NCI-H2107 (cell line): ENCODE measurements at places on chromosomes 16 and 17.
A peak's percentile ranks its signal among the peaks of the same experiment; 100 is the strongest.

DNA sequence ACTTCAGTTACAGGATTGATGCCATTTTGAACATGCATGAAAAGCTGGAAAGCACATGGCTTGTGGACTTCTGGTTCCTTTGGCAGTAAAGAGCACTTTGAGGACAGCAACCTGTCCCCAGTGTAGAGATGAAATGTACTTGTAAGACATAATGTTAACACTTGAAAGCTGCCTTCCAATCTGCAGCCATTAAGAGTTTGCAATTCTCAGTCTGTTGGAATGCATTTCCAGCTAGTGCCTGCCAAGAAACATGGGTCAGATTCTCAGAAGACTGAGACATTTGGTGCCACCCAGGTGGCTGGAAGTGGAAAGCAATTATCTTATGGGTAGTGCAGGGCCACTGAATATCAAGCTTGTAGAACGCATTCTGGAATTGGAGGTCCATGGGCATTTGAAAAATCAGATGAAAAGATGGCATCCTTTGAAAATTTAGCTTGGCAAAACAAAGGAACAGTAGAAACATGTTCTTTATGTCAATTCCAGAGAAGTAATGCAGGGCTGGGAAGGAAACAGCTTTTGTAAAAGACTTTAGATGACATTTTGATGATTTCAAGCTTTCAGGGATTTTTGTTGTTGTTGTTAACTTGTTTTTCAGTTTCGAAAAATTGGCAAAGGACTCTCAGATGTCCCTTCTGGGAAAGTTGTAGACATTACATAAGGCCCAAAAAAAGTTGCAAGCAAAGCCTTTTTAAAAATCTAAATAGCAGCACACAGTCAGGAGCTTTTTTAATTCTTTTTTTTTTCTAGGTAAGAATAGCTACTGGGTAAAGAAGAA is 147.0 kb downstream of the ABCA8 start:
- no peak for DNase-seq

GRCh38 chr17:10716218-10716617 is 13.6 kb downstream of the TMEM220 start:
- no peak for DNase-seq

- DNase-seq: no peak
These were observed 32.2 kb downstream of the NAGPA start for GRCh38 chr16:5001571-5001970.

- DNase-seq: no peak
These were observed 1159.1 kb upstream of the CDH8 start for GRCh38 chr16:63195336-63195735.

DNA sequence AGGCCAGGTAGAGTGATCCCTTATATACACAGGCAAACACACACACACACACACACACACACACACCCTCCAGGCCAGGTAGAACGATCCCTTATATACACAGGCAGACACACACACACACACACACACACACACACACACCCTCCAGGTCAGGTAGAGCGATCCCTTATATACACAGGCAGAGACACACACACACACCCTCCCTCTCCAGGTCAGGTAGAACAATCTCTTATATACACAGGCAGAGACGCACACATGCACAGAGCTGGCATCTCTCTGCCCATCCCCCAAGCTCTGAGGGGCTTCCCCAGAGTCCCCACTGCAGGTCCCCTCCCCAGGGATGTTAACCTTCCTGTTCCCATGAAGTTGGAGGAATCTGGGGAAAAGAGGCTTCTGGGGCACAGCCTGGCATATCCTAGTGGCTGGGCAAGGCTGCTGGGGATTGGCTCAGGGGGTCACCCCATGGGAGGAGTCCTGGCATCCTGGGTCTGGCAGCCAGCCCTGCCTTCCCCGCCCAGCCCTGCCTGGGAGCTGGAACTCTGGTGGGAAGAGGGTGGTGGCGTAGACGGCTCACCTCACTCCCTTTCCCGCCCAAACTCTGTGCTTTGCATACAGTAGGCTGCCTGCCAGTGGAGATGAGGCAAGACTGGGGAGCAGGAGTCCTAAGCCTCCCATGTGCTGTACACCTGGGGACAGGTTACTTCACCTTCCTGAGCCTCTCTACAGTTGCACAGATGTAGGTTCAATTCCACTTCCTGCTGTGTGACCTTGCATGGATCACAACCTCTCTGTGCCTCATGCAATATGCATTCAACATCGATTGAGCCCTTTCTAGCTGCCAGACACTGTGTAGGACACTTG is 41.8 kb downstream of the TEKT5 start:
- DNase-seq: peak; percentile 34

DNA sequence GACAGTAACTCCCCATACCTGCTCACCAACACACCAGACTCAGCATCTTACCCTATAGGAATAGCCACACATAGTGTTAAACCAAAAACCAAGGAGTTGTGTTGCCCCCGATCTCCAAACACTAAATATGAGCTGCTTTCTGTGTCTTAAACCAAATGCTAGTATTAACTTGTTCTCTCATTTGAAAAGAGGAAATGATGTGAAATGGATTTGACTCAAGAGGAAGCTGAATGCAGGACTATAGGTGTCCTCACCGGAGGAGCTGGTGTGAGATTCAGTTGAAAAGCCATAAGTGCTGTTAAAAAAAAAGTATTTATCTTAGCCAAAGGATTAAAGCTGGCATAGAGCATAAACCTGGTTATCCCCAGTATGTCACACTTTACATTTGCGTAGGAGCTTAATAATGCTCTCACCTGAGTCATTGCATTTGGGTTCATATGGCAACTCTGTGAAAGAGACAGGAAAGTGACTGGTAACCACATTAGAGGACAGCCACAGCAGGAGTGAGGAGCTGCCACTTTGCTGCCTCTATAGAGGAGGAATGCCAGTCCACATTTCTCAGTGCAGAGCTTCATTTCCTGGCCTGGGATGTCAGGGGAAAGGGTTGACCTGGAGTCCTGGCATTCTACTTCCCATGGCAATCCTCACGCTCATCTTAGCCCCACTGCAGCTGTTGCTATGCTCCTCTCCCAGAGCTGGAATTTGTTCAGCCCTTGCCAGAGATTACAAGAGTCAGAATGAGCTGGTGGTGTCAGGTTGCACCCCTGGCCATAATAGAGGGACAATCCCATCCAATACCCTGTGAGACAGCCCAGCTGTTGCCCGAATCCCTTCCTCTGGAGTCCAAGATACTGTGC is 143.3 kb upstream of the ANKFN1 start:
- no peak for DNase-seq

GRCh38 chr16:2364638-2365210 is 24.2 kb upstream of the ABCA3 start:
- DNase-seq: no peak

- DNase-seq: no peak
These were observed 37.7 kb downstream of the GINS2 start for GRCh38 chr16:85650844-85651628.

DNA sequence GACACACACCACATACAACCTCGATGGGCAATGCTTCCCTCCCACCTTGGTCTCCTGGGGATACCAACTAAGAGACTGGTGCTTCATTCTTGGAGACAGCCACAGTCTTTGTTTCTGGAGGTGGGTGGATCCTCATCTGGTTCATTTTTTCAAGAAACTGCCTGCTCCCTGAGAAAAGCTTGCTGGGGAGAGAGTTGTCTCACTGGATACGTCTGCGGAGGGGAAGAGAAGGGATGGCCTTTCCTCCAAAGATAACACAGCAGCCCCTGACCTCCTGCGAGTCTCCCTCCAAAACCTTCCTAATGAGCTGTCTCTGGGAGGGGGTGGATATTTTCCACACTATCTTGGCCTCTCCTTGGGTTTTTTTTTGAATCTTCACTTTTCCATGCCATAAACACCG is 221.2 kb downstream of the SOX9 start:
- DNase-seq: no peak

DNA sequence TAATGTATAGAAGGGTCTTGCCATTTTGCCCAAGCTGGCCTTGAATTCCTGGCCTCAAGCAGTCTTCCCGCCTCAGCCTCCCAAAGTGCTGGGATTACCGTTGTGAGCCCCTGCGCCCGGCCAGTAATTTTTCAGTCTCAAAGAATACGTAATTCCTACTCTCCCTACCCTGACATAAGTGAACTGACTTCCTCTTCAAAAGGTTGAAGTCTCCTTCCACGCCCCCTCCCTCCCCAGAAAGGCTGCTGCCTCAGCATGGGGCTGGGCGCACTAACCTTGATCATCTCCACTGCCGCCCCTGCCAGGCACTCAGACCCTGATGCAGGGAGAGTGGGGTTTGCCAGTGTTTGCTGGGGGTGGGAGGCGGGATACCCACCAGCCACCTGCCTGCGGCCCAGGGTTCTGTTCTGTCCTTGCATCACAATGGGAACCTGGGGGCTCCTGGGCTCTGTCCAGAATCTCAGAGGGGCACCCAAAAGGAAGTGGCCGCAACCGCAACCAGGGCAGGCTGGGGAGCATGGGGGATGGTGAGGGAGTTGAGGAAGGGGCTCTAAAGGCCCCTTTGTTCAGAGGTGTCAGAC is 27.5 kb downstream of the KIFC3 start:
- no peak for DNase-seq

- DNase-seq: no peak
These were observed 78.0 kb downstream of the RAP1GAP2 start for GRCh38 chr17:2874189-2874686.

- DNase-seq: no peak
These were observed 191.1 kb downstream of the C16orf78 start for GRCh38 chr16:49564496-49565229.

DNA sequence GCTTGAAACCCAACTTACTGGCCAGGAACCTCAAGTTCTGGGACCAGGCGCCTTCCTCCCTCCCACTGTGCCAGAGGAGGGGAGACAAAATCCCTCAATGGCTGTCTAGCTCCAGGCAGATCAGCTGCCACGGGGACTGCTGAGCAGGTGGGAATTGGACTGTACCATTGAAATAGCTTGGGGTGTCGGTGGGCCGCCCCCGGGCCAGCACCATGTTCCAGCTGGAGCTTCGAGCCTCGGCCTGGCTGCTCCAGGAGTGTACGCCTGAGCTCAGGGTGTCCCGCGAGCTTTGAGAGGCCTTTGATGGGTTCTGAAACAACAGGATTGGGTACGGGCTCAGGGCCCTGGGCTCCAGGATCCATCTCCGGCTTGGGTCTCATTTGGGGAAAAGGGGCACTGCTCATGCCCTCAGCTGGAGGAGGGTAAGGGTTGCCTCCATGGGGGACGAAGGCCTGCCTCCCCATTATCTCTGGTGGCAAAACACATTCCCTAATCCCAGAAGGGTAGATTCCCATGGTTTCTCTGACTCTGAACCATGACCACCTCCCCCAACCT is 4.6 kb upstream of the SPATA32 start:
- DNase-seq: no peak

GRCh38 chr16:81607805-81608522 is 163.4 kb downstream of the CMIP start:
- DNase-seq: no peak

DNA sequence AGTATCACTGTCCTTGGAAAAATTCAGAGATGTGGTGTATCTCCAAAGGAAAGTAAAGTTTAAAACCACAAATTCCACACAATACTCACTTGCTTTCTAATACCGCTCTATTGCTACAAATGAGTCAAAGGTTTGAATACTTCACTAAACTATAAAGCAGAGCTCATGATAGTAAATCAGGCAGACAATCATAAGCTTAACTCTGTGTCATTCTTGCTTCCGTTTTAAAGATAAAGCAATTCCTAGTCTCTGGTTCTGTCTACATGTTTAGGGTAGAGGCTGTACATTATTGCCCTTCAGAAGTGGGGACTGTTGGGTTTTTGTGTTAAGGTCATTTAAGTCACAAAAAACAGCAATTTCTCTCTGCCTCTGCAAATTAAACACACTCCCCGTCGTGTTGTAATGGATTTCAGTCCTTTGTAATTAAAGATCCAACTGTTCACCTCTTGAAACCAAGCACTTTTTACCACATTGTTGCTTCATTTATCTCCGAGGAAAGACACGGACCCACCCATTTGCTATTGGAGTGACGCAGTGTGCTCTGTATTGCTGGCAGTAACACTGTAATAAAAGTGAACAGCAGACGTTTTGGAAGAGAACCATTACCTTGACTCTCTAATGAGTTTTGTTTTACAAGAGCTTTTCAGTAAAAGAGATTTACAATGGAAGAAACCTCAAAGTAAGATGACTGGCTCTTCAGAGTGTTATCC is 83.1 kb upstream of the CNTNAP4 start:
- no peak for DNase-seq

GRCh38 chr17:4480929-4481898 is 17.5 kb upstream of the SPNS2 start:
- DNase-seq: no peak

DNA sequence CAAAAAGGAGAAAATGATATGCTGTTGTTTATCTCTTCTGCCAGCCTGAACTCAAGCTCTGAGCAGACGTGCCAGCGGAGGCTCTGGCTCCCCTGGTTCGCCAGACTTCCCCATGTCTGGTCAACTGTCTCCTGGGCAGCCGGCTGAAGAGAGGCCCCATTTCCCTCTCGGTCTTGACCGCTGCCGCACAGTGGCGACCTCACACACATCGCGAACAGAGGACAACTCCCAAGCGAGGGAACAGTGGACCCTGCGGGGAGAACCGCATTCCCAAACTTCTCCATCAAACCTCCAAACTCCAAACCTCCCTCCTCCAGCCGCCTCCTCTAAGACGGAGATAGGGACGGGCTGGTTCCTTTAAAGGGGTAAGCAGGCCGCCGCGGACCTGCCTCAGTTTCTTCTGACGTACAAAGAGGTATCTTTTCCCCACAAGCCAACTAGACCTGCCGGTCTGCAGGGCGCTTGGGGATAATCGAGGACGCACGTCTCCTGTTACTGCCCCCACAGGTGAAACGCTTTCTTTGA is 24.9 kb upstream of the RFFL start:
- DNase-seq: no peak

GRCh38 chr16:527015-527903 is at the start of gene CAPN15:
CAPN15 (plus strand) TSS chr16:527712; CDS start chr16:546839, 19,127 bp downstream.
- peak; percentile 77 for DNase-seq

- no peak for DNase-seq
These were observed 305.2 kb downstream of the SEC14L1 start for GRCh38 chr17:77445760-77446532.

- DNase-seq: no peak
These were observed 15.9 kb downstream of the GNPTG start for GRCh38 chr16:1367486-1368174.

- no peak for DNase-seq
These were observed 124.9 kb downstream of the CMIP start for GRCh38 chr16:81569361-81570034.

GRCh38 chr16:52573365-52574299 is 26.7 kb upstream of the TOX3 start:
- DNase-seq: no peak

- DNase-seq: no peak
These were observed 1024.7 kb upstream of the GOT2 start for GRCh38 chr16:59758848-59759247.

GRCh38 chr17:57872536-57872935 is 22.7 kb upstream of the MRPS23 start:
- DNase-seq: no peak

DNA sequence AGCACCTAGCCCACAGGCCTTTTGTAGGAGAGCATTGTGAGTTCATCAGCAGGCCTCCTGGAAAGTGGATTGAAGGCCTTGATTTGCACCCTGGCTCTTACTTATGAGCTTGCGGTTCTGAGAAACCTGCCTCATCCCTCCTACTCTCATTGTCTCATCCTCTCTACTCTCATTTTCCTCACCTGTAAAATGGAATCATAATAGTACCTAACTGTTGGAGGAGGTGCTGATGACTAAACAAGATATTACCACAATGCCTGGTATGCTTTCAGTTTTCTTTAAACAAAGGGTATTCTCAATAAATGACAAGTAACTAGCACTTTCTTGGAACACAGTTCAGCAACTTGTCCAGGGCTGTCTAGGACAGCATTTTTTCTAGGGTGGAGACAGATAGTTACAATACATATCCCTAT is 243.1 kb upstream of the MAF start:
- no peak for DNase-seq
